Effector CD8-positive, alpha-beta T cell (primary cell): ENCODE measurements at places on chromosomes 16 and 17.

GRCh38 chr17:7479213-7480088 lies at the start of gene ZBTB4:
ZBTB4 (minus strand) TSS chr17:7479631; CDS start chr17:7466801, 12,830 bp downstream.
- peak; percentile 55 for DNase-seq

GRCh38 chr17:9016941-9017552 lies 4.3 kb upstream of the NTN1 start:
- DNase-seq = no peak

DNA sequence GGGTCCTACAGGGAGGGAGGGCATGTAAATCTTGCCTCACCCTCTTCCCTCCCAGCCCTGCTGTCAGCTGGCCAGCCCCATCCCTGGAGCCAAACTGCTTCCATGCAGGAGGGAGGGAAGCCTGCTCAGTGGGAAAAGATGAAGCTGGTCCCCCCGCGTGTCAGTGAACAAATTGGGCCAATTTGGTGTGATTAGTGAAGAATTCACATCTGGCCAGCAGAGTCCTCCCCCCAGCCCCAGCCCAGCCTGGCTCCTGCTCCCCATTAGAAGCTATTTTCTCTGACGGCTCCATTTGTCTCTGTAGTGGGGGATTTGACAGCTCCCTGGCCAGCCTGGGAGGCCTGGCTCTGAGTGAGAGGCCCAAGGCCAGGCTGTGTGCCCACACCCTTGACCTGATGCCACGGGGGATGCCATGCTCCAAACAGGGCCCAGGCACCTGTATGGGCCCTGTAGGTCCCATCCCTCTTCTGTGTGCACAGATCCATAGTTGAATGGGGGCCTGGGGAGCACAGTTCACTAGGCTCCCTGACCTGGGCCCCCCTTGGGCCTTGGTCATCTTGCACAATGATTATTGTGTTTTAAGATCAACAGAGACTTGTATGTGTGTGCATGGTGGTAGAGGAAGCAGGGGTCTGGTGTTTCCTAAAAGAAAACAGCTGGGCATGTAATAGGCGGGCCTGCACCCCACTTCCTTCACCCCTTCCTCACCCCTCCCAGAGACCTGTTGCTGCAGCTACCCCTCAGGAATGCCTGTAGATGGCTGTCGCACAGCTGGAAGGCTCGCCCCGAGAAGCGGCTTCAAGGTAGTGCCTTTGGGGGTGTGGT lies 50.7 kb upstream of the TAC4 start:
- no peak for DNase-seq

DNA sequence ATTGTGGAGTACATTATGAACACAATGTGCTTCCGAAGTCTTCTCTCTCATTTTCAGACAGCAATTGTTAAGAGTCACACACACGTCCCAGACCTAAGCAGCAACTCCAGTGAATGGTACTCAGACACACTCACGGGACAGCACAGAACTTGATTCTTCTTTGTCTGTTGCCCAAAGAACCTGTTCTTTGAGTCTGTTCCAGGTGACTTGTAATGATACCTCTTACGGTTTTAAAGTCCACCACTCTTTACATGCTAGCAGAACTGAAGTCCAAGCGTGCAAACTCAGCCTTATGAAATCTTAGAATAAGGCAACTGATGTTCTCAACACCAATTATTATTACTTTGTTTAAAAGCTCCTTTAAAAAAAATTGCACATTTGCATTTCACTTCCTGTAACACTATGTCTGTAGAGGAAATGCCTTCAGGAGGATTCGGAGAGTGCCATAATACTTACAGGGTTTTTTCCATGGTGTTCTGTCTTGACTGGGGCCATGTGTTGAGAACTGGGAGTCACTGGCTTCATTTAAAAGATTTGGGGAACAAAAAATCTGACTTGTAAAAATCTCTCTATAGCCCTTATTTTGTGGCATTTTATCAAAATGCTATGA lies 48.1 kb downstream of the MARF1 start:
- DNase-seq = no peak

GRCh38 chr16:71201054-71201453 lies 29.5 kb downstream of the HYDIN start:
- DNase-seq = no peak

DNA sequence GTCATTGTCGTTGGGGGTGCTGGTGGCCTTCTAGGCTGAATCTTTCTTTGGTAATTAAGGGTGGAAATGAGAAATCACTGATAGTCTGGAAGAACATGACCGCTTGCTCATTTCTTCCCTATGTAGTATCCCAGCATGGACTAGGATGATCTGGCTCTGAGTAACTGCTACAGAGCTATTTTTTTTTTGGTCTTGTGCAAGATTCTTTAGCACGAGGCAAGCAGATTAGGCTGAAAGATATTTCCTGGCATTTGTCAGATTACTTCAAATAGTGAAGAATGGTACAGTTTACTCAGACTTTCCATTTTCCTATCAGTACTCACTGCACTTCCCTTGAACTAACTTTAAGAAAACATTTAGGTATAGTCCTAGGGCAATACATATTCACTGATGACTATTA lies 89.0 kb downstream of the SYCE1L start:
- no peak for DNase-seq

DNA sequence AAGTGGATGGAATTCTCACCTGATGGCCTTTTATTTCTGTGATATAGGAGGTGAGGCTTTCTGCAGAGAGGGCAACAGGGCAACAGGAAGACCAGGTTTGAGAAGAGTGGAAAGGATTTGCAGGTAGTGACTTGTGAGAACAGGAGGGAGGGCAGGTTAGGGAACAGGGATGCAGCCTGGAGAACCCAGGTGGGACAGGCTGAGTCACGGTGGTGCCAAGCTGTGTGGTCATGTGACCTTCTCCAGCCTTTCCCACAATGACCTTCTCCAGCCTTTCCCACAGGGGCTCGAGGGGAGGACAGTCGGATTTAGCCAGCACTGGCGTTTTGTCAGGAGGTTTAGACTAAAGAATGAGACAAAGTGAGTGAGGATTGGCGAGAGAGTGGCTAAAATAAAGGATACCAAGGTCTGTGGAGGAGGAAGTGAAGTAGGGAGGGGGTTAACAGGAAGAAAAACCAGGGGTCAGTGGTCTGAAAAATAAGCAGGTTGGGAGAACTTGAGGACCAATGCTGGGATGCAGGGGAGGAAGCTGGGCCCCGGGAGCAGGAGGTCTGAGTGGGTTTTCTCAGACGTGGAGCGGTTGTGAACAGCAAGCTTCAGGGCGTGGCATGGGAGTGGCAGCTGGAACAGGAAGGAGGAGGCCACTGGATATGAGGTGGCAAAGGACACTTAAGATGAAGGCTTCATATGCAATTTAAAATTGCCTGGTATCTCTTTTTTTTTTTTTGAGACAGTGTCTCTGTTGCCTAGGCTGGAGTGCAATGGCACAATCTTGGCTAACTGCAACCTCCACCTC lies 37.7 kb downstream of the DNAH2 start:
- no peak for DNase-seq

GRCh38 chr17:61335845-61336655 lies 63.6 kb upstream of the TBX2 start:
- DNase-seq = no peak

DNA sequence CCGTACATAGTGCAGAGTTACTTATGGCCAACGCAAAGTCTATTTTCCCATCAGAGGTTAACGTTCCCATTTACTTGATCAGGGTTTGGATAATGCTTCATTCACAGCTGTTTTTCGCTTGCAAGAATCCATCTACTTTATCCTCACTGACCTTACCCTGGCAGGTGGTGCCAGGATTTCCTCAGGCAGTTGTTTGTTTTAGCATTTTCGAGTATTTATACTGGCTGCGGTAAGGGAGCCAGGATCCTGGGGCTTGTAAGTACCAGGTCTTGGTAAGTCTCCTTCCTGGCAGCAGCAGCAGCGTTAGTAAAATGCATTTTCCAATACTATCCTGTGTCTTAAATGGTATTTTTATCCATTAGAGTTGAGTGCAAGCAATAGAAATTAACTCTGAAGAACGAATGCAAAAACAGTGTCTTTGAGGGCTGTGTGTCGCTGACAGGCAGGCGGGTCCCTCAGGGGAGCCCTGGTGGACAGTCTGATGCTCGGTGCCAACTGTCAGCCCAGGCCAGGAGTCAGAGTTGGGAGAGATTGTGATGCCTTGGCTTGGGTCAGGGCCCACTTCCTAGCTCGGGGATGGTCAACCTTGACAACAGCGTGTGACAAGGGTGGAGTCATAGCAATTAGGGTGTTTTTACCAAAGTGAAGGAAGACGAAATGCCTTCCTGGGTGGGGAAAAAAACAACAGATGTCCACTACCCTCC lies 92.4 kb upstream of the HSBP1 start:
- DNase-seq = no peak

DNA sequence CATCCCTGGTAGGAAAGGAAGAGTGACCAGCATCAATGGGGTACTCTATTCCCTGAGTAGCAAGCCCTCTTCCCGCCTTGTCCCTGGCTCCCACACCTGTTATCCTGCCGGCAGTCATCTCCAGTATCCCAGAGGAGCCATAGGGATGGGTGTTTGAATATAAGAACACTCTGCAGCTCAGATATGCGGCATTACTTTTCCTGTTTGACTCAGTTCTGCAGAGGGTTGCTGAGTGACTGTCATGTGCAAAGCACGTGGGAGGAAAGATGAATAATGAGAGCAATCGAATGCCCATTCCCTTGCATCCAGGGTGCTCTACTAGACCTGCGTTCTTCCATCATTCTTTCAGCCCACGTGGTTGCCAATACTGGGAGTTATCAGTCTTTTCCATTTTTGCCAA lies 115.1 kb downstream of the PRKCB start:
- no peak for DNase-seq
